B cell (primary cell): ENCODE measurements at places on chromosomes 13 and 19. TPM values are rescaled to one million over a fixed set of nuclear protein-coding genes. Genes with fewer than 3 reads are reported as not detected.

Gene CADM4
- total RNA-seq = 0.42 and 1.1 TPM in 2 replicates

Gene CCDC159
- total RNA-seq = 56.0 and 57.5 TPM in 2 replicates

Gene PEAK3
- 0.71 and 0.90 TPM in 2 replicates for total RNA-seq

Gene NKPD1
- 0.27 TPM in 1 of 2 replicates, not detected in the other for total RNA-seq

Gene ZNF681
- total RNA-seq = 6.2 and 8.5 TPM in 2 replicates

Gene ZNF14
- 21.0 and 22.5 TPM in 2 replicates for total RNA-seq

Gene A1BG
- 18.4 and 23.7 TPM in 2 replicates for total RNA-seq

Gene YJEFN3
- 6.9 and 8.8 TPM in 2 replicates for total RNA-seq

Gene CYP2S1
- total RNA-seq = not detected in 2 replicates

Gene RFXAP
- total RNA-seq = 9.6 and 13.5 TPM in 2 replicates
